ENCODE measurements at places on chromosomes 2 and 18. TPM values are rescaled to one million over a fixed set of nuclear protein-coding genes. Genes with fewer than 3 reads are reported as not detected.
A peak's percentile ranks its signal among the peaks of the same experiment; 100 is the strongest.

Gene DBI
- total RNA-seq: 101 TPM

Gene TEX44
- not detected for total RNA-seq

Gene ATP6V1B1
- not detected for total RNA-seq

Gene RGPD3
- 0.10 TPM for total RNA-seq

- DNase-seq: peak; percentile 34
- H3K36me3 ChIP-seq: no peaks in the 10 kb centered on the region
- no peak overlapping the region for H3K27ac ChIP-seq
Measured at GRCh38 chr2:231780123-231780908, 766 bp downstream of the PDE6D start.

- peak; percentile 71 for DNase-seq
- peaks cover 6% of the 10 kb centered on the region for H3K4me1 ChIP-seq
- H3K4me3 ChIP-seq: no peak overlapping the region
- no peaks in the 10 kb centered on the region for H3K36me3 ChIP-seq
- peak overlapping the region; percentile 31 for H3K27ac ChIP-seq
Measured at GRCh38 chr18:61199171-61199848, 133.9 kb upstream of the CDH20 start.

Measured in astrocyte (in vitro differentiated cells and primary cell).